GM12891 (cell line): ENCODE measurements at places on chromosomes 5 and 9.

GRCh38 chr5:17360879-17361278 lies 137.2 kb upstream of the TAF11L2 start:
- no peak for DNase-seq

- no peak for DNase-seq
Measured at GRCh38 chr5:84597904-84598303, 213.2 kb upstream of the EDIL3 start.

DNA sequence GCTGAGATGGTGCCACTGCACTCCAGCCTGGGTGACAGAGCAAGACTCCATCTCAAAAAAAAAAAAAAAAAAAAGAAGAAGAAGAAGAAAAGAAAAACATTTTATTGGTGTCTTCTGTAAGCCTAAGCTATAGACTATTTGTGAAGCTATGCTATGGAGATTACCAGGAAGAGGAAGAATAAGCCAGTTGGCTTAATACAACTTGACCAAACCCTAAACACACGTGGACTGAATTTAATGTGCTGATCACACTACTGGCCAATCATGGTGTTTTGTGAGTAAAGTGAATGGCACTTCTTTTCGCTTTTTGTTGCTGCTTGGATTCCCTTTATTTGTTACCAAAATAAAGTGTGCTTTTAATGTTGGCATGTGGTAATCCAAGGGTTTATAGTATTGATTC lies 49.9 kb downstream of the GGTA1 start:
- no peak for DNase-seq

GRCh38 chr5:179245031-179245430 lies 100.2 kb downstream of the ADAMTS2 start:
- no peak for DNase-seq

DNA sequence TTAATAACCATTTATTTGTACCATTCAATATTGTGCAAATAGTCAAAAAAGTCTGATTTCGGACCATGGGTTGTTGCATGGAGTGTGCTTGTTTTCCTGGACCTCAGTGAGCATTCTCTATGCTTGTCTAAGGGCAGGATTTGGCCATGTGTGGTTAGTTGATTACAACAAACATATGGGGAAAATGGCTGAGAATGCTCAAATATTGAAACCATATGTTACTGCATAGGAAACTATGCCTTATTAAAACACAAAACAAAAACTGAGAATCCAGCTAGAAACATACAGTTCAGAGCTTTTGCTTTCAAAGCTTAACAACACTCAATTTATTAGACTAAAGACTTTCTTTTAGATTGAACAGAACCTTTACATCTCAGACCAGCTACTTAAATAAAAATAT lies 928.3 kb downstream of the NR2F1-AS1 start:
- no peak for DNase-seq

DNA sequence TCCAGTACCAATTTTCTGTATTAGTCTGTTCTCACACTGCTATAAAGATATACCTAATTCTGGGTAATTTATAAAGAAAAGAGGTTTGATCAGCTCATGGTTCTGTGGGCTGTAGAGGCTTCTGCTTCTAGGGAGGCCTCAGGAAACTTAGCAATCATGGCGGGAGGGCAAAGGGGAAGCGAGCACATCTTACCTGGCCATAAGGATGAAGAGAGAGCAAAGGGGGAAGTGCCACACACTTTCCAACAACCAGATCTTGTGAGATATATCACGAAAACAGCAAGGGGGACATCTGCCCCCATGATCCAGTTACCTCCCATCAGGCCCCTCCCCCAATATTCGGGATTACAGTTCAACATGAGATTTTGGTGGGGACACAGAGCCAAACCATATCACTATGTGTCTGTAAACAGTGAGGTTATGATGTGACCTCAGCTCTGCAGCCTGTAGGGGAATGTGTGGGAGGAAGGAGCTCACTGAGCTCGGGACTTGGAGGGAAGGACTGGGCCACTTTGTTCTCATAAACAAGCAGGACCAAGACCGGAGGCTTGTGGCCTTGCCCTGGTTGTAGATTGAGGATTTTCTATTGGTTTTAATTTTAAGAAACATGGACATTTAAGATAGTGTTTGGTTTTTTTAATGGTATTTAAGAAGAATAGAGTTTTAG lies 85.2 kb downstream of the EHMT1 start:
- DNase-seq = no peak

DNA sequence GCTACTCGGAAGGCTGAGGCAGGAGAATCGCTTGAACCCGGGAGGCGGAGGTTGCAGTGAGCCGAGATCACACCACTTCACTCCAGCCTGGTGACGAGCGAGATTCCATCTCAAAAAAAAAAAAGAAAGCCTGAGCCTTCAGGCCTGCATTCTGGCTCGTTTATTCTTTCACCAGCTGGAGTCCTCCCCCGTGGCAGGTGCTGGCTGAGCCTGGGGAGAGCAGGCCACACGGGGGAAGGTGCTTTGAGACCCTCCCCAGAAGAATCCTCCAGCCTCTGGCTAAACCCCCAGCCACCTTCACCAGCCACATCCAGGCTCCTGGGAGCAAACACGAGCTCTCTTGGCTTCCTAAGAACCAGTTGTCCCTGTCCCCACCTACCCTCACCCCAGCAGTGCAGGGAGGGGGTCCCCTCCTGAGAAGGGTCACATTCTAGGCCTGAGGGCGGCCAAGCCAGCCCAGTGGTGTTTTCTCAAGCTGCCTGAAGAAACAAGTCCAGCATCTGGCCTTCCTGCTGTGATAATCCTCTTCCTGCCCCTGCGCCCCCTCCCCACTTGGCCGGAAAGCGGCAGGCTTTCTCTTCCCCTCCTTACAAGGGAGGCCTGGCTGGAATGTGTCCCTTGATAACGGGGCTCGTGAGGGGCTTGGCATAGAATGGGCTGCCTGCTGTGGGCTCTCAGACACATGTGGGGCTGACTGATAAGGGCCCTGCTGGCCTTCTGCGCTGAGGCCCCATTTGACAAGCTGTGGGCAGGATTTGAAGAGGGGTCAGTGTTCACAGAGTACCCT lies 41.5 kb downstream of the PLPP7 start:
- DNase-seq = no peak

- no peak for DNase-seq
Measured at GRCh38 chr5:174877987-174878386, 153.6 kb downstream of the MSX2 start.

DNA sequence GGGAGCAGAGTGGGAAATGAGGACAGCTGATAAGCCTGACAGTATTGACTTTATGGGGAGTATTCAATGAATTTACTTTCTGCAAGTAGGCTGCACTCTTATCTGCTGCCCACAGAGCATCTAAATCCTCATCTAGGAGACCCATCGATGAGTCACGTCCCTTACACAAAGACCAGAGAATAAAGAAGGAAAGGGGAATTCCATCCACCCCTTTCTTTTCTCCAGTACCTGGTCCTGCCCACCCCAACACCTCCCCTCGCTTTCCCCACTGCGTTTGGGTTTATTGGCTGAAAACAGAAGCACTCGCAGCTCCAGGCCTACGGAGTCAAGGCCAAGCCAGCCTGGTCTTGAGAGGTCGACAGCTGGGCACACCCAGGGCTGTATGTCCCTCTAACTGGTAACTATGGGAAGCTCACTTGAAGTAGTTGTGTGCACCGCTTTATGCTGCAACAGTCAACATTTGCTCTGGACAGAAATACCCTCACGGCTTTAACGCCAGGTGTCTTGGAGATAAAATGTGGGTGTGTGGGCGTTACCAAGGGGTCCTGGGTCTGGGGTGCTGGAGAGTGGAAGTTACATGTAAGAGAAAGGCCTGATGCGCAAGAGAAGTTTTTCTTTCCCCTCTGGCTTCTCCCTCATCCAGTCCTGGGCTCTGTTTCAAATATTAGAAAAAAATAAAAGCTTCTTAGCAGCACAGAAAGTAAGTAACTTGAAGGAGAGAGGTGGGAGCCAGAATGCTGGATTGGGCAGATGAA lies 14.5 kb upstream of the TAL2 start:
- no peak for DNase-seq

DNA sequence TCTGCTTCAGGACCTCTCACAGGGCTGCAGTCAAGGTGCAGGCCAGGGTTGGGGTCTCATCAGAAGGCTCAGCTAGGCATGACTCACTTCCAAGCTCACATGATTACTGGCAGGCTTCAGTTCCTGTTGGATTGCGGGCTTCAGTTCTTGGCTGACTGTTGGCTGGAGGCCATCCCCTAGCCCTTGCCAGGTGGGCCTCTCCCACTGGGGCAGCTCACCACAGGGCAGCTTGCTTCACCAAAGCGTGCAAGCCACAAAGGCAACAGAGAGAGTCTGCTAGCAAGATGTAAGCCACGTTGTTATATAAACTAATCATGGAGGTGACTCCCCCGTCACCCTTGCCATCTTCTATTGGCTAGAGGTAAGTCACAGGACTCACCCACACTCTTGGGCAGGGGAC lies 14.4 kb downstream of the CPLX2 start:
- DNase-seq = no peak
